ENCODE measurements at places on chromosomes 7 and 10. TPM values are rescaled to one million over a fixed set of nuclear protein-coding genes. Genes with fewer than 3 reads are reported as not detected.

- no peak for DNase-seq
- H3K27ac ChIP-seq, result no peak overlapping the region
- peaks cover 25% of the 10 kb centered on the region for H3K4me1 ChIP-seq
- H3K4me3 ChIP-seq, result no peak overlapping the region
- no peaks in the 10 kb centered on the region for H3K36me3 ChIP-seq
These were observed 4.2 kb upstream of the CCNY start for GRCh38 chr10:35331894-35332640.

DNA sequence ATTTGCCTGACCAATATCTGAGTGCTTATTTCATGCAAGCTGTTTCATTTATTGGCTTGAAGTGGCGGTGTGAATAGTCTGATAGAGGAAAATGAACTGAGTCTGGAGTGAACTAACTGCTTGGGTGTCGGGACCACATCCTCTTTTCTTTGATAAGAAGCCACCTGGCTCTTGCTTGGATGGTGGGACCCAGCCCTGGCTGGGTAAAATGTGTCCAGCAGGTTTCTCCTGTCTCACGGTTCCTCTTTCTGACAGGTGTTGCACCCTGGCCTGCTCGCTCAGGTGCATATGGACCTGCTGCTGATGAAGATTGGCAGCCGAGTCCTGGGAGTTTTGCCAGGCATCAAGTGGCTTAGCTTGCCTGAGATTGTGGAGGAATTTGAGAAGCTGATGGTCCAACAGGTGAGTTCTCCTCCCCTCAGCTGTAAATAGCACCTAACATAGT lies 1.6 kb downstream of the ADCK2 start:
- no peaks in the 10 kb centered on the region for H3K27me3 ChIP-seq
- H3K36me3 ChIP-seq, result peaks cover 17% of the 10 kb centered on the region
- no peak overlapping the region for H3K4me3 ChIP-seq
- H3K4me1 ChIP-seq, result peaks cover 56% of the 10 kb centered on the region
- no peak overlapping the region for H3K27ac ChIP-seq
- peak; percentile 72 for DNase-seq

- H3K4me3 ChIP-seq, result no peak overlapping the region
- no peaks in the 10 kb centered on the region for H3K36me3 ChIP-seq
- DNase-seq, result no peak
- H3K27me3 ChIP-seq, result no peaks in the 10 kb centered on the region
- H3K4me1 ChIP-seq, result peaks cover 4% of the 10 kb centered on the region
- H3K27ac ChIP-seq, result no peak overlapping the region
These were observed 33.9 kb downstream of the DNAJC1 start for GRCh38 chr10:21969326-21970287.

DNA sequence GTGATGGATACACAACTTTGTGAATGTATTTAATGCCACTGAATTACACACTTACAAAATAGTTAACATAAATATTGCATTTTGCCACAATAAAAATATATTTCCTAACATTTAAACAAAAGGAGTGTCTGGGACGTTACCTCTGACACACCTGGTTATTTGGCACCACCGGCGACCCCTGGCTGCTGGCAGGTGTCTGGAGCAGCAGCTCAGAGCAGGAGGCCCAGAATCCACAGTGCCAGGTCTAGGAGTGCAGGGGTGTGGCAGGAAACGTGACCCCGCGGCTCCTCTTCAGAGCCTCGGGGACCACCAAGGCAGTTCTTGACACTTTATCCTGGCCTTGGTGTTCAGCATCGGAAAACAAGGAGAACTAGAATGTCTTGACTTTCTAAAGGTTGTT lies 46.3 kb downstream of the MGMT start:
- H3K4me1 ChIP-seq, result no peaks in the 10 kb centered on the region
- no peaks in the 10 kb centered on the region for H3K36me3 ChIP-seq
- no peak overlapping the region for H3K4me3 ChIP-seq

- no peak overlapping the region for H3K4me3 ChIP-seq
- H3K27ac ChIP-seq, result peak overlapping the region; percentile 52
- H3K36me3 ChIP-seq, result no peaks in the 10 kb centered on the region
- no peaks in the 10 kb centered on the region for H3K27me3 ChIP-seq
- no peaks in the 10 kb centered on the region for H3K4me1 ChIP-seq
- no peak for DNase-seq
These were observed 30.6 kb downstream of the POR start for GRCh38 chr7:75945297-75946168.

GRCh38 chr7:41029072-41029499 lies 673.8 kb downstream of the INHBA start:
- no peaks in the 10 kb centered on the region for H3K4me1 ChIP-seq
- H3K4me3 ChIP-seq, result no peak overlapping the region
- no peaks in the 10 kb centered on the region for H3K27me3 ChIP-seq
- DNase-seq, result no peak
- no peak overlapping the region for H3K27ac ChIP-seq
- no peaks in the 10 kb centered on the region for H3K36me3 ChIP-seq

- no peaks in the 10 kb centered on the region for H3K4me1 ChIP-seq
- no peak for DNase-seq
- H3K36me3 ChIP-seq, result no peaks in the 10 kb centered on the region
- no peak overlapping the region for H3K27ac ChIP-seq
- no peaks in the 10 kb centered on the region for H3K27me3 ChIP-seq
These were observed 511.9 kb downstream of the SUGCT start for GRCh38 chr7:40646717-40647116.

GRCh38 chr10:99519690-99520039 lies 13.1 kb upstream of the NKX2-3 start:
- H3K4me1 ChIP-seq, result peaks cover 7% of the 10 kb centered on the region
- H3K36me3 ChIP-seq, result no peaks in the 10 kb centered on the region
- no peak overlapping the region for H3K4me3 ChIP-seq
- no peaks in the 10 kb centered on the region for H3K27me3 ChIP-seq

GRCh38 chr7:71661671-71662224 lies 529.8 kb downstream of the GALNT17 start:
- H3K36me3 ChIP-seq, result no peaks in the 10 kb centered on the region
- no peaks in the 10 kb centered on the region for H3K27me3 ChIP-seq
- DNase-seq, result no peak
- H3K4me1 ChIP-seq, result no peaks in the 10 kb centered on the region
- no peak overlapping the region for H3K4me3 ChIP-seq
- no peak overlapping the region for H3K27ac ChIP-seq

- H3K27me3 ChIP-seq, result no peaks in the 10 kb centered on the region
- peaks cover 67% of the 10 kb centered on the region for H3K36me3 ChIP-seq
- DNase-seq, result no peak
- no peak overlapping the region for H3K27ac ChIP-seq
- no peaks in the 10 kb centered on the region for H3K4me1 ChIP-seq
These were observed 56.7 kb downstream of the SNX10 start for GRCh38 chr7:26348234-26348851.

DNA sequence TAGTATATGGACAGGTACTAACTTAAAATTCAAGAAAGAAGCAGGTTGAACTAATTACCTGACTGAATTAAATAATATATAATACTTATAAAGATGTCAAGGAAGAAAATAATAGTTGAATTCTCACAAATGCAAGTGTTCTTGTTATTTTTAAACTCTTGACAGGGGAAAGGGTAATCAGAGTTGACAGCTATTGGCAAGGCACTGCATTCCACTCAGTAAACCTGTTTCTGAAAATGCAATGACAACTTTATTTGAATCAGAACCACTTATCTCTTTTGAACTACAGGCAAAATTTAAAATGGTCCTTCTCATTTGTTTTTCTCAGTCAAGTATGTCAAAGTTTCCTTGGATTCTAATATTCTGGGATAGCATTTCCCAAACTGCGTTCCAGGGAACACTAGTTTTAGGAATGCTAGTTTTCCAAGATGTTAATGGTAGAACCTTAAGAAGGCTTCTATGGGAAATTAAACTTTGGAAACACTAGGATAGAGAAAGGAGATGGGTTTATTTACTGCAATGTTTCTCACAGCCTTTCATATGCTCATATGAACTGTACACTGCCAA lies 103.7 kb upstream of the LRRN3 start:
- H3K4me1 ChIP-seq, result no peaks in the 10 kb centered on the region
- no peak overlapping the region for H3K4me3 ChIP-seq
- H3K36me3 ChIP-seq, result no peaks in the 10 kb centered on the region
- H3K27ac ChIP-seq, result no peak overlapping the region
- DNase-seq, result no peak
- no peaks in the 10 kb centered on the region for H3K27me3 ChIP-seq

ACTL6B gene
- not detected for total RNA-seq

TLX1 gene
- total RNA-seq, result 71.2 TPM

SVOPL gene
- total RNA-seq, result not detected

LRIT1 gene
- not detected for total RNA-seq

CTAGE6 gene
- total RNA-seq, result 0.46 TPM

OR2A12 gene
- not detected for total RNA-seq
